ENCODE measurements at places on chromosomes 4 and X. TPM values are rescaled to one million over a fixed set of nuclear protein-coding genes. Genes with fewer than 3 reads are reported as not detected.
A peak's percentile ranks its signal among the peaks of the same experiment; 100 is the strongest.

DNA sequence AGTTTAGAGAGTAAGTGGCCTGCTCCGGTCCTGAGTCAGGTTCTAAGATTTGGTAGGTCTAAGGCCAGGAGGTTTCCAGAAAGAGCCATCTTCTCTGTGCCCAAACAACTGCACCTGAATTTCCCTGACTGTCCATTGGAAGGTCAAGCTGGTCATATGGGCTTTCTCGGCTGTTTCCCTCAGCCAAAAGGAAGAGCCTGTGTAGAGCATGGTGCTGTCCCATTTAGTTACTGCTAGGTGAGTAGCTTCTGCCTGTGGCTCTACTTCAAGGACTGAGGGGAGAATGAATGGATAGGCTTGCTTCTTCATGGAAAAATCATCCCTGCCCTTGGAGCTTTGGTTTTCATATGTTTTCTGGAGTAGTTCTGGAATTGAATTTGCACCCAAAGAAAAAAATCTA, 33.7 kb downstream of the NHSL2 start:
- no peak for DNase-seq

GSPT2 gene
- 13.6 TPM for total RNA-seq

GRCh38 chr4:84024405-84024804, 474.7 kb downstream of the NKX6-1 start:
- DNase-seq = no peak

DCAF8L2 gene
- not detected for total RNA-seq

- no peak for DNase-seq
Measured at GRCh38 chr4:83250687-83251446, 33.7 kb downstream of the COQ2 start.

- no peak for DNase-seq
Measured at GRCh38 chr4:125267630-125268029, 47.1 kb upstream of the FAT4 start.

DNA sequence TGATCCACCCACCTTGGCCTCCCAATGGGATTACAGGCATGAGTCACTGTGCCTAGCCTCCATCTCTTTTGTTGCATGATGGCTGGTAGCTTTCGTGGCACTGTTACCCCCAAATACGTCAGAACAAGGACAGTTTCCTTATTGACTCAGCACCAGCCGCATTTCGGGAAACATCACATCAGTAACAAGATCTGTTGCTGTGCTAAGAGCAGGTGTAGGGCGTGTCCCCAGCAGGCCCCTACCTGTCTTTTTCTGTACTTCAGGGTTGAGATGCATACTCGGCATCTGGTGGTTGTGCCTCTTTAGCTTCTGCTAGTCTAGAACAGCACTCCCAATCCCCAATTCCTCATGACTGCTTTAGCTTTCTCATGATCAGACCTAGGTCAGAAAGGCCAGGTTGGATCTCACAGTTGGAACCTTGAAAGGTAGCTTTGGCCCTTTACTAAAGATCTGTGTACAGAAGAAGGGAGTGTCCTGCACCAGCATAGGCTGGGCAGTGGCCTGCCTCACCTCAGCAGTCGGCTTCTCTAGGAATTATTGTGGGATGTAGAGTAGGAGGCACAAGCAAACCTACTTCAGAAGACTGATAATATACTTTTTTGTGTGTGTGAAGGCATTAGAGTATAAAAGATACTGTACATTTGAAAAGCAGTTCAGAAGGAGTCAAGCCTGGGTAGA, 36.8 kb downstream of the NSD2 start:
- no peak for DNase-seq

GRCh38 chrX:40022421-40022820, 75.3 kb downstream of the BCOR start:
- no peak for DNase-seq

- peak; percentile 16 for DNase-seq
Measured at GRCh38 chr4:108814326-108814725, 51.5 kb upstream of the ETNPPL start.

DNA sequence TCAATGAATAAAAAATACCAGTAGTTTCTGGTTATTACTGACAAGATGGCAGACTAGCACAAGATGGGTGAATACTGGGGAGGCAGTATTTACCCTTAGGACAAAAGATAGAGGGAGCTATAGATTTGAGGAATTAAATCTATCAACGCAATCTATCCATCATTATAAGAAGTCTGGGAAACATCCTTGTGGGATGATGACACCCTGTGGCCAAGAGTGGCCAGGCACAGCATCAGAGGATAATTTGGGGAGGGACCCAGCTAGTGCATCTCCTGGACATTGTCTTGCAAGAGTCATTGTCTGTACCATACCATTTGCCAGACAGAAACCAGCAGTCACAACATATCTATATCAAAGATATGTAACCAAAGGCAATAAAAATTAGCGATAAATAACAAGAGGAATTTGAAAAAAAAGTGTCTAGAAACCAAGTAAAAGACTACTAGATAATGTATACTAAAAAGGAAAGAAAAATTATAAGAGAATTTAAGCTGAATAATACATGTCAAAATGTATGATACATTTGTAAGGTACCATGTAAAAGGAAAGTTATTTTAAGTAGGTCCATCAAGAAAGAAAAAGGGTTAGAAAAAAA, 22.9 kb downstream of the KCTD8 start:
- no peak for DNase-seq

- no peak for DNase-seq
Measured at GRCh38 chr4:83852085-83852451, 316.2 kb downstream of the GPAT3 start.

RAB40AL gene
- total RNA-seq = not detected

SPANXB1 gene
- not detected for total RNA-seq

GRCh38 chrX:69127466-69127865, 37.8 kb downstream of the PJA1 start:
- no peak for DNase-seq

DNA sequence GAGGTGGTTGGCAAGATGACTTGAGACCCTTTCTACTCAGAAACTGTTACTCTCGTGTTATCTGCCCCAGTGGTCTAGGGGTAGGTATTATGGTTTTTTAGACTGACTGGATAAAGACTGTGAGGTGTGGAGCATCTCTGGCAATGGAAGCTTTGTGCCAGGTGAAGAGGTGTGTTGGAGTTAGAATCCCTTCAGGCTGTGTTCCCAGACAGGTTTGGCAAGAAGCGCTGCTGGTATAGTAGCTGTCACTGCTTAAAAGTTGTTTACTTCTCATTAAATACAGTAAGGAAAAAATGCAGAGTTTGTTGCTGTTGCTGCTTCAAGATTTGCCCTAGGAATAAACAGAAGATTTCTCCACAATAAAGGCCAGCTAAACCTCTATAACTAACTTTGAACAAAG, 35.3 kb downstream of the AREG start:
- DNase-seq = no peak

PNMA5 gene
- total RNA-seq = 0.16 TPM

DNA sequence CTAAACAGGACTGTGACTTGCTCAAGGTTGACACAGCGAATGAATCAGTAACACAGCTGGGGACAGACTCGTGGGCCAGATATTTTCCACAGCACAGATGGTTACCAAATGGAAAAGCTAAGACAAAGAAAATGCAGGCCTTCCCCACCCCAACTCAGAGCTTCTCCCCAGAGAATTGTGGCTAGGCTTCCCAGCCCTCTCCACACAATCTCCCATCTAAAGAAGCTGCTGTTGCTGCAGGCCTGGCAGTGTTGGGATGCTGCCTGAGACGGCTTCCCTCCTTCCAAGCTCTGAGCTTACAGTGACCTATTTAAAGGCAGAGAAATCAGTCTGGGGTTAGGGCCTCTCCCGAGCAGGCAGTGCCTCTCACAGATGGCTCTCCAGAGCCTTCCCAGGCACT, 46.5 kb upstream of the PGRMC1 start:
- no peak for DNase-seq

DNA sequence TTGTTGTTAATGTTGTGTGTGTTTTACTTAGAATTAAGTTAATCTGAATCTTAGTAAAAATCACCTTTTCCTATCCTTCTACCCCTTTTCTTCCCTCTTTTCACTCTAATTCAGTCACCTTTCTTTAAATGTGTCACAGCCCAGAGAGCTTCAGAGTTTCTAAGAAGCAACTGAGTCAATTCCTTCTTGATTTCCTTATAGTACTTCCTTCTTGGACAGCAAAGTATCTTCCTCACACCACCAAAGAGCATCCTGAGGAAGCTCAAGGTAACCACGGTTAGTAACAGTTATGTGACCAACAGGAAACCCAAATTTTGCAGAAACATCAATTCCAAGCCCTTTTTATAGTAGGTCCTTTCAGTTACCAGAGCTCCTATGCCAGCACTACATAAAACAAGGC, 243.2 kb upstream of the BMP3 start:
- no peak for DNase-seq

- no peak for DNase-seq
Measured at GRCh38 chrX:105695451-105695850, 126.9 kb upstream of the NRK start.

NALF2 gene
- total RNA-seq = 0.31 TPM

GRCh38 chrX:123814343-123814742, 45.5 kb upstream of the XIAP start:
- DNase-seq = no peak

DNA sequence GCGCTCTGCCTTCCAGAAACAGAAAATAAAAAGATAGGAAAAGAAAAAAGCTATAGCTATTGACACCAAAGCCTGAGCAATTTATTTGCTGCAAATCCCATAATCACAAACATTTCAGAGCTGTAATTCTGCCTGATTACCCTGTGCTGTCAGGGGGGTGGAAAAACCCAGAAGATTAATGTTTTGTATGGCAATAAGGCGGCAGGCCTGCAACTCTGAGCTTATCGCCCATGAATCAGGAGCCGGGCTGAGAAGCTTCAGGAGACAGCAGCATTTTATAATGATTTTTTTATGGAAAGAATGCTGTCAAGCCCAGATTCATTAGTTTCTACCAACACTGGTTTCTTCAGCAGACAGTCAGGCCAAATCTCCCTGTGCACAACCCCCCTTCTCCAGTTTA, 82.6 kb upstream of the TMEM164 start:
- no peak for DNase-seq

CORIN gene
- 0.29 TPM for total RNA-seq

DNA sequence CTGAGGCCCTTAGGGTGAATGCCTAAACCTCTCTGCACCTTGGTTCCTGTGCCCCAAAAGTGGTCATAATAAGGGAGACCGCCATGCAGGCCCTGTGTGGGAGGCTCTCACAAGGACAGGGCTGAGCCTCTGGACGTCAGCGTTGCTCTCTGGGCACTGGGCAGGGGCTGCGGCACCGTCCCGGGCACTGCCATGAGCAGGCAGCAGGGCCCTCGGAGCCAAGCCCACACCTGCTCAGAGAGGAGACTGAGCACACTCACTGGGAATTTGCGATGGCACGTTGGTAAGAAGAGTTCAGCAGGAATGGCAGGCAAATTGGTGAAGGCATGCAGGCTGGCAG, 123.4 kb downstream of the HMX1 start:
- no peak for DNase-seq

GRCh38 chr4:181007751-181008150, 1235.5 kb upstream of the TENM3 start:
- DNase-seq = no peak

AMBN gene
- not detected for total RNA-seq

GYPE gene
- 0.46 TPM for total RNA-seq

DNA sequence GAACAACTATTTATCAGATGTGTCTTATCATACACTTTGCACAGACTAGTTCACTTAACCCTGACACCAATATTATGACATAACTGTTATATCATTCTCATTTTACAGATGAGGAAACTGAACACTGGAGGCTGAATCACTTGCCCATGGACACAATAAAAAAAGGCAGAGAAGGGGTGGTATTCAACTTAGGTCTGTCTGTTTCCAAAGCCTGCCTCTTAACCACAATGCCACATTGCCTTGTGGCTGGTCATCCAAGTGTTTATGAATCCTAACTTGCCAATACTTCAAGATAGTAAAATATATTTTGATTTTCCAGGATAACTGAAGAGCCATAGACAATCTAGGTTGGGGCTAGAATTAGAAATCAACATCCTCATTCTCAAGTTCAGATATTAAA, 327.8 kb downstream of the NR3C2 start:
- DNase-seq = no peak

DNA sequence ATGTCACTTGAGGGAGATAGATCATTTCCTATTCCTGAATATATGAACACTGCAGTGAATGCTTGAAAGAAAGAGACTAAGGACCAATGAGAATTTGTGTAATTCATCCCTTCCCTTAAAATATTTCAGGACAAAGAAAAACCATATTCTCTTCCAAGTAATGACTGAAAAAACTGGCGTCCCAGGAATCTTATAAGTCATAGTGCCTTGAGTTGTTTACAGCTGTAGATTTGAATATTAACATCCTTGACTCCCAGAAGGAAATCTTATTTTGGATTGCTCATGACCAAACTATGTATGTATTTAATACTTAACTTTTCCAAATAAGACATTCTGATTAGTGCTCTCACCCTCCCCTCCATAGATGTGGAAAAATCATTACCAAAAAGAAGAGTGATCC, 55.5 kb downstream of the CLDN22 start:
- no peak for DNase-seq
